ENCODE measurements at places on chromosomes 6 and 20. TPM values are rescaled to one million over a fixed set of nuclear protein-coding genes. Genes with fewer than 3 reads are reported as not detected.

GRCh38 chr20:33893314-33893713 is 82.2 kb downstream of the CHMP4B start:
- H3K27ac ChIP-seq = no peak overlapping the region
- H3K4me1 ChIP-seq = no peaks in the 10 kb centered on the region
- no peak for DNase-seq
- no peaks in the 10 kb centered on the region for H3K36me3 ChIP-seq

The FAM217A gene
- not detected for total RNA-seq

DNA sequence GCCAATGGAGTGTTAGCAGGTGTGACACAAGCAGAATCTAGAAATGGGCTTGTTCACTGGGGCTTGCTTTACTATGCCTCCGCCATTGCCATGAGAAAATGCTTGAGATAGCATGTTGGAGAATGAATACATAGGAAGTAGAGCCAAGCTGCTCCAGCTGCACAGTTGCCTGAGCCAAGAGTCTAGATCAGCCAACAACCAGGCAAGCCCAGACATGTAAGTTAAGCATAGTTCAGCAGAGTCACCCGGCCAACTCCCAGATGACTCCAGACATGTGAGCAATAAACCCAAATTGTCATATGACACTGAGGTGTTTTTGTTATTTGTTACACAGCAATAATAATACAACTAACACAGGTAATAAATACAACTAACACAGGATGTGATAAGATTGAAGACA is 167.9 kb downstream of the HAO1 start:
- H3K36me3 ChIP-seq = no peaks in the 10 kb centered on the region
- no peak for DNase-seq
- H3K4me3 ChIP-seq = no peak overlapping the region
- H3K4me1 ChIP-seq = no peaks in the 10 kb centered on the region
- H3K27me3 ChIP-seq = no peaks in the 10 kb centered on the region

The SOX18 gene
- not detected for total RNA-seq

The FOXS1 gene
- total RNA-seq = not detected

The MEP1A gene
- total RNA-seq = not detected

DNA sequence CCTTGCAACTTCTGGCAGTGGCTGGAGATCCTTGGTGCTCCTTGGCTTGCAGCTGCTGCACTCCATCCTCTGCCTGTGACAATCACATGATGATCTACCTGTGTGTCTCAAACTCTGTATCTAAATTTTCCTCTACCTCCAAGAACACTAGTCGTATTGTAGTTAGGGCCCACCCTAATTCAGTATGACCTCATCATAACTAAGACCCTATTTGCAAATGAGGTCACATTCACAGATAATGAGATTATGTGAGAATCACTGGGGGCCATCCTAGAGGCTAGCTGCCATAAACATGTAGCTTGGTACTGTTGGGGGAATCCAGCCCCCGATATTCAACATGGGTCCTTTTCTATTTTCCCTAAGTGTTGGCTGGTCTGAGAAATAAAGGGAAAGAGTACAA is 183.0 kb upstream of the SMLR1 start:
- H3K27ac ChIP-seq = no peak overlapping the region
- H3K27me3 ChIP-seq = no peaks in the 10 kb centered on the region
- H3K36me3 ChIP-seq = no peaks in the 10 kb centered on the region
- no peak for DNase-seq

The SAMHD1 gene
- 223 TPM for total RNA-seq

The SOBP gene
- not detected for total RNA-seq

DNA sequence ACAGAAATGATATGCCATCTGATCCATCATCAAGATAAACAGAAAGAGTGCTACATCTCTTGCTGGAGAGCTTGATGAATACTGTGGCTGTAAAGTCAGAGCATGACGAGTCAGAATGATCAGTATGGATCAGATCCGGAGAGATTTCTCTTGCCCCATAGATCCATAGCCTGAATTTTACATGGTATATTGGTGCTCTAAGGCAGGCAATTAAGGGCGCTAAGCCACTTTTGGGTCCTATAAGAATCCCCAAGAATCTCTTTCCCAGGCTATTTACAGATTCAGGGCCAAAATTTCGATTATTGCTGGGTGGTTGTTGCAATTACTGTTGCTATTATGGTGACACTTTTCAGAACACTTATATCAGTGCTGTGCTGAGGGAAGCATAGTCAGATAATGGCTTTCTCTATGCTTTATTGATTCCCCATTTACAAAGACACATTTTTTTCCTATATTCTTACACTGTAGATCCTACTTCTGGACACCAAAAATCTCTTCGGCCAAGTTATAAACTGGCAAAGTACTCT is 94.4 kb downstream of the ADGRB3 start:
- no peak for DNase-seq
- H3K4me3 ChIP-seq = no peak overlapping the region
- H3K36me3 ChIP-seq = no peaks in the 10 kb centered on the region
- H3K27ac ChIP-seq = no peak overlapping the region
- no peaks in the 10 kb centered on the region for H3K4me1 ChIP-seq

The TNXB gene
- total RNA-seq = 22.4 TPM

DNA sequence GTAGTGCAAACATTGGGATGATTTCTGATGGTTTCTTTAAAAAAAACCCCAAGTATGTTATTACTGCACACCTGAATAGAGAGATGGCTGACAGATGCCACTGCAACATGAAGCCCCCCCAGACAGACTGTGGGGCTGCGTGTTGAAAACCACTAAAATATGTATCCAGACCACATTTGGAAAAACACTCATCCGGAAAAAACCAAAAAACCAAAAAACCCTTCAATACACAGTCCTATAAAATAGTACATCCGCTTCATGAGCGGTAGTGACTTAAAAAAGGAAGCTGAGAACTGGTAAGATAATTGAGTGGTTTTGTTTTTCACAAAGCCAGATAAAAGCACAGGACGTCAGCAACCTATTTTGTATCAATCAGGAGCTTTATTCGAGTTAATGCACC is 47.1 kb upstream of the EDN3 start:
- H3K27me3 ChIP-seq = no peaks in the 10 kb centered on the region
- DNase-seq = peak; percentile 53
- H3K27ac ChIP-seq = peak overlapping the region; percentile 42
- peaks cover 8% of the 10 kb centered on the region for H3K36me3 ChIP-seq
- peaks cover 74% of the 10 kb centered on the region for H3K4me1 ChIP-seq

- H3K27ac ChIP-seq = no peak overlapping the region
- no peaks in the 10 kb centered on the region for H3K36me3 ChIP-seq
- DNase-seq = no peak
- no peaks in the 10 kb centered on the region for H3K4me1 ChIP-seq
- H3K4me3 ChIP-seq = no peak overlapping the region
Observed at GRCh38 chr6:145668844-145669243, 66.5 kb downstream of the EPM2A start.

DNA sequence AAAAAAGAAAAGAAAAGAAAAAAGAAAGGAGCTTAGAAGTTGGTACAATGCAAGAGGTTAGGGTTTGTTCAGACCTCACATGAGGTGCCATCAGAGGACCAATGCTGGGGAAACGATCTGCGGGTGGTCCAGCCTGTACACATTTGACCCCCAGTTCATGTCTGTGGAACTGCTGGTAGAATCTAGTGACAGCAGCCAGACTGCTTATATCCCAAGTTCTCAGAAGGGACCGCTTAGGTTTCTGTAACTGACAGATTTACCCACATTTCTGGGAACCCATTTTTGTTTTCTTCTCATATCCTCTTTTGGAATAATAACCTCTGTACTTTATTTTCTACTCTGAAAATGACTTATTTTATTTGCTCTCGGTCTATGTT is 4.7 kb downstream of the PPP1R18 start:
- H3K4me1 ChIP-seq = peaks cover 35% of the 10 kb centered on the region
- H3K27ac ChIP-seq = peak overlapping the region; percentile 94
- no peaks in the 10 kb centered on the region for H3K27me3 ChIP-seq
- H3K36me3 ChIP-seq = peaks cover 21% of the 10 kb centered on the region
- DNase-seq = no peak
- H3K4me3 ChIP-seq = peak overlapping the region; percentile 99

- H3K4me3 ChIP-seq = no peak overlapping the region
- no peaks in the 10 kb centered on the region for H3K36me3 ChIP-seq
- no peak overlapping the region for H3K27ac ChIP-seq
- no peaks in the 10 kb centered on the region for H3K4me1 ChIP-seq
- DNase-seq = no peak
Observed at GRCh38 chr6:34560366-34561226, 4.5 kb upstream of the SPDEF start.

The RPL10A gene
- 2,070 TPM for total RNA-seq

GRCh38 chr20:41255655-41256054 is 61.9 kb downstream of the ZHX3 start:
- H3K4me3 ChIP-seq = no peak overlapping the region
- no peaks in the 10 kb centered on the region for H3K4me1 ChIP-seq
- H3K27me3 ChIP-seq = no peaks in the 10 kb centered on the region
- H3K27ac ChIP-seq = no peak overlapping the region

GRCh38 chr20:4471221-4471620 is 250.5 kb upstream of the PRND start:
- H3K27me3 ChIP-seq = no peaks in the 10 kb centered on the region
- no peaks in the 10 kb centered on the region for H3K36me3 ChIP-seq
- no peaks in the 10 kb centered on the region for H3K4me1 ChIP-seq
- no peak overlapping the region for H3K4me3 ChIP-seq
- H3K27ac ChIP-seq = no peak overlapping the region

- no peak for DNase-seq
- no peaks in the 10 kb centered on the region for H3K4me1 ChIP-seq
- no peaks in the 10 kb centered on the region for H3K27me3 ChIP-seq
- no peak overlapping the region for H3K27ac ChIP-seq
Observed at GRCh38 chr20:36372666-36373065, 66.5 kb downstream of the DLGAP4 start.

DNA sequence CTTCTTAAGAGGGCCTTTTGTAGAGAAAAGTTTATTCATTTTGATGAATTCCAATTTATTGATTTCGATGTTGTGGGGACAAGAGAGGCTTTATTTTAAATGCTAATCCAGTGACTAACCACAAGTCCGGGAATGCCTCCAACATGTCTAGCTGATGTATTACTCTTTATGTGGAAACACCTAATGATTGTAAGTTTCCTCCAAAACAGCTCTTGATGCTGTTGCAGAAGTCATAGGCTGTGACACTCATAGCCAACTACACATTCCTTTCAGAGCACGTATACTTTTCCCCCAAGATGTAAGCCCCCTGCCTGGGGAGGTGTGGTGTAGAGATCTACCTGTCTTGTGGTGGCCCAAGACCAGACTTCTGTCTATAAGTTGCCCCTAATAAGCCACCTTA is 61.3 kb upstream of the RNF24 start:
- H3K27ac ChIP-seq = no peak overlapping the region
- H3K36me3 ChIP-seq = no peaks in the 10 kb centered on the region
- no peaks in the 10 kb centered on the region for H3K27me3 ChIP-seq
- H3K4me1 ChIP-seq = peaks cover 8% of the 10 kb centered on the region

- H3K36me3 ChIP-seq = no peaks in the 10 kb centered on the region
- peaks cover 9% of the 10 kb centered on the region for H3K4me1 ChIP-seq
- H3K27ac ChIP-seq = no peak overlapping the region
- no peaks in the 10 kb centered on the region for H3K27me3 ChIP-seq
Observed at GRCh38 chr6:6683969-6684833, 95.7 kb downstream of the LY86 start.

The OLIG3 gene
- not detected for total RNA-seq
